Cardiac fibroblast (primary cell): ENCODE measurements at places on chromosomes 4 and X.
A peak's percentile ranks its signal among the peaks of the same experiment; 100 is the strongest.

- peak; percentile 48 for DNase-seq
Observed at GRCh38 chr4:142088906-142089305, 452.5 kb downstream of the IL15 start.

GRCh38 chr4:125539691-125540090 lies 224.9 kb downstream of the FAT4 start:
- DNase-seq: no peak

DNA sequence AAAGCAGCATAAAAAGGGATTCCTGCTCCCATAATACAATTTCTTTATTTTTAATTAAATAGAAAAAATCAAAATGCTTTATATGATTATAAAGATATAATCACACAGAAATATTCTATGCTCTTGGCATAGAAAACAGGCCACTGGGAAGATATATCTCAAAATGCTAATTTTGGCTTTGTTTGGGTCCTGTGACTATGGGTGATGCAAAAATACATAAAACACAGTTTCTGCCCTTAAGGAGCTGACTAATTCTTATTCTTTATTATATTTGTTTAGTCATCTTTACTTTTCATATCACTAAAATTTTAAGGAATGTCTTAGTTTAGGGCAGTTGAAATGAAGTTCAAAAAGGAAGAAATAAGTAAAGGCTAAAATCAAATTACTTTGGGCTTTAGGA lies 7.0 kb upstream of the BMP3 start:
- no peak for DNase-seq

GRCh38 chrX:103918050-103918449 lies 44.4 kb upstream of the TMSB15B start:
- peak; percentile 65 for DNase-seq

GRCh38 chr4:23818097-23818885 lies 71.6 kb downstream of the PPARGC1A start:
- no peak for DNase-seq
